ENCODE measurements at places on chromosomes 12 and 14.

DNA sequence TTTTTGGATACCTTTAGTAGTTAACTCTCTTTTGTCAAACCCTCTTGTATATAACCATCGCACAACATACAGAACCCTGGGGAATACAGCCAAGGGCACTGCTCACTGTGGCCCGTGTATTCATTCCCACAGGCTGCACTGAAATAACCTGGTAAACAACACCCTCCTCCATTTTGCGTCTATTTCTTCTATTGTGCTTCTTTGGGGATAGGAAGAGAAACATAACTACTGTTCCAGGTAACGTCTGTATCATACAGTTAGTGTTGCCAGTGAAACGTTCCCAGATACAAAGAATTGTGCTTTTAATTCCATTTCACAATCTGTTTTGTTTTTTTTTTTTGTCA, 9.6 kb downstream of the C12orf76 start:
- DNase-seq, result no peak

- no peak for DNase-seq
These were observed 590.2 kb upstream of the ATXN7L3B start for GRCh38 chr12:73947326-73948026.

GRCh38 chr12:59787610-59788009, 191.8 kb downstream of the SLC16A7 start:
- no peak for DNase-seq

DNA sequence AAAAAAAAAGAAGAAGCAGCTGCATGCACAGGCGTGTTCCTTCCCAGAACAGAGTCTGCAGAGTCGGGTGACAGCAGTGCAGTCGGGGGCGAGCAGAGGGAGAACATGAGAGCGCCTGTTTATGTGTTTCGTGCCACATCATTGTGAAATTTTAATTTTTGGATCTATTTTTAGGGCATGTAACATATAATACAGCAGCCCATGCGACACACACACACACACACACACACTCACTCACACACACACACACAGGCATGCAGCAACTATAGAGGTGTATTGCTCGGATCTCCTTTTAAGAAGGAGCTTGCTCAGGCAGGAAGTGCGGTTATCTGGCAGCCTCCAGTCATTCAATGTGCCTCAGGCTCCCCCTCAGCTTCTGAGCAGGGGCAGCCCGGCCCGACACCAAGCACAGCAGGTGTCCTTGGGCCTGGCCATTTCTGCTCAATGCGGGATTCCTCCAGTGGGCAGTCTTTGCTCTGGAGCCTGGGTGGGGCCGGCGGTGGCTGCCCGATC, 71.8 kb downstream of the ZNF664 start:
- no peak for DNase-seq

DNA sequence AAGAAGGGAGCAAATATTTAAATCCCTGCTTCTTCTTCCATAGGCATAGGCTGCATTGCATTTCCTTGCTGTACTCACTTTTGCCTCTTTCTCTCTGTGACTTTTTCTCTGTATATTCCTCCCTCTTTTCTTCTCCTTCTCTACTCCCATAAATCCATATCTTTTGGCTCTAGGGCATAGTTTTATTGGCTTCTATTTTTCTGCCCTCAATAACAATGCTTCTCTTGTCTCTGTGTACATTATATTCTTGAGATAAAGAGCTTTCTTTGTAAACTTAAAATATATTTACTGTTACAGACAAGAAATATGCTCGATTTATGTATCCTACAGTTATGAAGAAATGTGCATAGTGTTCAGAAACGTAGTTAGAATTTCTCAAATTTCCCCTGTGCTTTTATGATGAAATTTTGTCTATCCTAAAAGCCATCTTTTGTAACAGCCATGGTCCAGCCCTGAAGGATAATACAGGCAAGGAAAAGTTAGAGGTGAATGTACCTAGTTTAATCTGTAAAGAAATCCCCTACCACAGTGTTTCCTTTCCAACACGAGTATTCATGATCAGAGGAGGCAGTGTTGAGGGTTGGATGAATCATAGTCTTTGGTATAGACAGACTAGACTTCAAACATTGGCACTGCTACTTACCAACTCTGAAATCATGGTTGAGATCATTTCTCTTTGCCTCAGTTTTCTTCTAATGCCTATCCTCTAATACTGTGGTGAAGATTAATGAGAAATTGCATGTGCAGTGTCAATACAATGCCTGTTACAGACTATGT, 173.3 kb upstream of the FAR2 start:
- no peak for DNase-seq

- DNase-seq, result no peak
These were observed 24.5 kb upstream of the KIF21A start for GRCh38 chr12:39467432-39467870.

DNA sequence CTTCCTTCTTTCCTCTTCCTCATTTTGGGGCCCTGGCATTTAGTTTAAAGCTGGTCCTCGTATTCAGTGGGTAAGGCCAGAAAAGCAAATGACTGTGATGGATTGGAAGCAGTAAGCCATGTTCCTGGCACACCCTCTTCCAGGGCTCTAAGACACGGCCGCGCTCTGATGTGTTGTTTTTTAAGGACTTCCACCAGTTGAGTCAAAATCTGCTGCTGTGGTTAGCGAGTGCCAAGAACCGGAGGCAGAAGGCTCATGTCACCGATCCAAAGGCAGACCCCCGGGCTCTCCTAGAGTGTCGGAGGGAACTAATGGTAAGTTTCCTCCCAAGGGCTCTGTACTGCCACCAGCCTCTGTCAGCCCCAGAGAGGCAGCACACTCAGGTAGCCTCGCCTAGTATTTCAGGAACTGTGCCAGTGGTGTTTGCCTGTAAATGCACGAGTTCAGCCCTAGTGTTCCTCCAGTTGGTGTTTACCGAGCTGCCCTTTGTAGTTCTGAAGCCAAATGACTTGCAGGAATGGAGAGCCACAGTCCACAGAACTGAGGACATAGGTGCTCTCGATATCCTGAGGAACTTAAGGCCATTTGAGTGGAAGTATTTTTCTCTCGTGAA, 72.7 kb downstream of the ESR2 start:
- DNase-seq, result no peak

DNA sequence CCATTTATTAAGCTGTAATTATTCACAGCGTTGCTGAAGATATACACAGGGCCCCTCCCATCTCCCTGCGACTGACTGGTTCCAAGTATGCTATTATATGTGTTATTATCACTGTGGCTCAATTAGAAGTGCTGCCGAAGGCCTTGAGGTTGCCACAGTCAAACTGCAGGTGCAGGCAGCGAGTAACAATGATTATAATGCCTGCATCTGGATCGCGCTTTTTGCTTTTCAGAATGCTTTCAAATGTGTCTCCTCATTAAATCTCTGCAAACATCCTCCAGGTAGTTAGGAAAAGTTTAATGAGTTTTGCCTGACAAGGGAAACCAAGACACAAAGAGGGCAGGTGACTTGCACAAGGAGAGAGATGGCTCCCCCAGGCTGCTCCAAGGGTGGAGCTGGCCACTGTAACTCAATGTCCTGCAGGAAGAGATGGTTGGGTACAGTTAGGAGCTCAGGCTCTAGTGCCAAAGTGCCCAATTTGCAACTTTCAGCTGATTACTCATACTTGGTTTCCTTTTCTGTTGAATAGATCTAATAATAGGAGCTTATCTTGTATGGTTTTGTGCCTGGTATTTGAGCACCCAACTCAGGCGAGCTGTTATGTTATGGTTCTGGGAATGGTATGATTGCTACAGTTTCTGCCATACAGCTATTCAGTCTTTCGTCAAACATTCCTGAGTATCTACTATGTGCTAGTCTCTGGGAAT, 1.7 kb upstream of the SYNE3 start:
- DNase-seq, result peak; percentile 31

GRCh38 chr14:54267172-54267571, 129.6 kb upstream of the CDKN3 start:
- DNase-seq, result no peak

- no peak for DNase-seq
These were observed 59.6 kb downstream of the FBXL14 start for GRCh38 chr12:1534748-1535147.

GRCh38 chr14:19851365-19851764, 23.6 kb upstream of the OR4K2 start:
- no peak for DNase-seq

DNA sequence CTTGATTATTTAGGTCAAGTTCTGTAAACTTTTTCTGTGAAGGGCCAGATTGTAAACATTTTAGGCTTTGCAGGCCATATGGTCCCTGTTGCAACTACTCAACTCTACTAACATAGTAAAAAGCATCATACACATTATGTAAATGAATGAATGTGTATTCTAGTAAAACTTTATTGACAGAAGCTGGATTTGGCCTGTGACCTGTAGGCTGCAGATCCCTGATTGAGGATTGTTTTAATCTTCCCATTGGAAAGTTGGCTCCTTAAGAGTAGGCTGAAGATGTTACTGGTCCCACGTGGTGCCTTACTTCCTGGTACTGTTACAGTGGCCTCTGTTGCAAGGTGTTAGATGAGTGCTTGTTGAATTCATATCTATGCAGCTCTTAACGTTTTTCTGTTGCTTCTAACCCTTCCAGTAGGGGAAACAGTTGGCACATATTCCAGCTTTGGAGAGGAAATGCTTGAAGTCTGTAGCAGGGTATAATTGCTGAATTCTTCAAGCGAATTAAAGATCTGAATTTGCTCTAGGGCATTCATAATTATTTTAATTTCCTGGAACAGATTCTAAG, 133.6 kb upstream of the DNM1L start:
- DNase-seq, result no peak

GRCh38 chr12:13074396-13075117, 28.9 kb downstream of the GSG1 start:
- no peak for DNase-seq
